ENCODE measurements at places on chromosomes 1 and 21.

- DNase-seq = no peak
Measured at GRCh38 chr21:29571949-29572348, 273.2 kb downstream of the BACH1 start.

GRCh38 chr1:94739521-94740061, 80.6 kb upstream of the SLC44A3 start:
- no peak for DNase-seq

GRCh38 chr21:40680311-40680710, 166.6 kb downstream of the DSCAM start:
- DNase-seq = no peak

GRCh38 chr1:241177660-241178059, 179.3 kb downstream of the RGS7 start:
- no peak for DNase-seq

DNA sequence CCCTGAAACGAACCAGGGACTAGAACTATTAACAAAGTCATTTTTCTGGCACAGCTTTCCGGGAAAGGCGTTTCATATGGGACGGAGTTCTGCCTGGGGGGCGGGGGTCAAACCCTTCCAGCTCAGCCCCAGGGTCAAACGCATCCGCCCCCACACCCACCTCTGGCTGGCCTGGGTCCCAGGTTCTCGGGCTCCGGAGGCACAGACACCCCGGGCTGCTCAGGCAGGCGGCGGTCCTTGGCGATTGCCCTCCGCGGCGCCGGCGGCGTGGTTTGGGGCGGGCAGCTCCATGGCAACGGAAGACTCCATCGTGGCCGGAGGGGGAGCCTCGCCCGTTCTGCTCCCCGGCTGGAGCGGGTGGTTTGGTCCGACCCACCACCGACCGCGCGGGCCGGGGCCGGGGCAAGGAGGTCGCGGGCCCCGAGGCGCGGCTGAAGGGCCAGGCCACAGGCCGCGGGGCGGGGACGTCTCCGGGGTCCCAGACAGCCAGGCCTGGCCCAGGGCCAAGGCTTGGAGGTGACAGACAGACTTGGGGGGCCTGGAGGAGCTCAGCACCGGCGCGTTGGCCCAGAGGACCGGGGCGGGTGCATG, at the start of gene CFAP74:
TSS of gene CFAP74 (minus strand) at position 246 of the 591 bp plus-strand sequence. CDS start 12,830 bp downstream, outside the sequence.
- DNase-seq = peak; percentile 6

- no peak for DNase-seq
Measured at GRCh38 chr1:220421508-220421907, 106.4 kb upstream of the MARK1 start.

DNA sequence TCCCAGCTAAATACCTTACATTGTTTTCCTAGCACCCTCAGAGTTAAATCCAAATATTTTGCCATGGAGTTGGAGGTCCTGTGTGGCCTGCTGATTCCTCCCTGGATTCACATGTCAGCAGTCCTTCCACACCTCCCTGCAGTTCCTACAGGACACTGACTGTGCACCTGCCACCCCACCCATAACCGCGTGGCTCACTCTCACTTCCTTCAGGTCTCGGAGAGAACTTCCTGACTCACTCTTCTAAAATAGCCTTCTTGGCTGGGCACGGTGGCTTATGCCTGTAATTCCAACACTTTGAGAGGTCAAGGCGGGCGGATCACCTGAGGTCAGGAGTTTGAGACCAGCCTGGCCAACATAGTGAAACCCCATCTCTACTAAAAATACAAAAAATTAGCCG, 8.4 kb upstream of the CAMTA1 start:
- no peak for DNase-seq

DNA sequence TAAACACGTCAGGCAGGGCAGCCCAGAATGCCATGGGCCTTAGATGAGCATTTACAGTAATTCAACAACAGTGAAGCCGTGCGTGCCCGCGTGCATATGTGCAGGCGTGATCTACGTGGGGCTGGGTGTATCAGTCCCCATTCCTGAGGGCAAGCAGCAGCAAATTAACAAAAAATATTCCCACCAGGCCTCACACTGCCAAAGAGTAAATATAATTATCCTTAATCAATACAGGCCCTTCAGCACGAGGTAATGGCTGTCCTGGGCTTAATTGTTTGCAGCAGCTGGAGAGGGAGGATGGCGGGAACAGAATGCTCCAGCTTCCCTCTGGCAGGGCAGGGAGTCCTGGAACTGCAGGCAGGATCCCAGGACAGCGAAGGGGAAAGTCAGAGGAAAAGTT, 91.8 kb downstream of the DDX20 start:
- no peak for DNase-seq

DNA sequence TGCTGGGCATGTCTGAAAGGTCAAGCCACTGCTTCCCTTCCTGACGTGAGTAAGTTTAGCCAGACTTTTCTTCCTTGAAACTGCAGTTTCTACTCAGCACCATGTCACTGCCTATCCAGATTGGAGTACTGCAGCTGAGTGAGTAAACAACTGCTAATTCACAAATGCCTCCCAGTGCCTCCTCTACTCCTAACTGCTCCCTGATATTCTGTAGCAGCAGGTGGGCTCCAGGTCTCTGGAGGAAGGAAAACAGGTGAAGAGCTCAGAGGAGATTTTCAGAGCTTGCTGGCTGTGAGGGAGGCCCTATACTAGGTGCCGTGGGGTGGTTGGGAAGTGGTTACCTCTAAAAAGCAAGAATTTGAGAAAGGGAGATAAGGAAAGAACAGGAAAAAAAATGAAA, 96.5 kb downstream of the KIF14 start:
- DNase-seq = no peak

- peak; percentile 42 for DNase-seq
Measured at GRCh38 chr1:91591175-91591974, 90.7 kb downstream of the CDC7 start.

DNA sequence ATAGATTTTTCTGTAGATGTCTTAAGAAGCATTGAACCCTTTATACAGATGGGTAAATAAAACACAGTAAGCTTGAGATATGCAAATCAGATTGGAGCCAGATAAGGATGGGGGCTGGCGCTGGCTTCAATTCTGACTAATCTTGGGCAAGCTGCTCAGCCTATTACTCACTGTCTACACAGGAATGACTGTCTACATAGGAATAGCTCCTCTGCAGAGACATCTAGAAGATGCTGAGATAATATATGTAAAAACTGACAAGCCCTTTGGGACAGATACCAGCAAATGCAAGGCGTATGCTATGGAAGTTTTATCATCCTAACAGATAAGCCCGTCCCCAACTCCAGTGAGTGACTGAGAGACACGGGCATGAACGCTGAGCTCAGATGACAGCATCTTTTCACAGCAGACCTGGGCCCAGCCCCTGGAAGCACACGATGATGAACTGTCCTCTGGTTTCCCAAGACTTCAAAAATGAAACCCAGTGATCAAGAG, 1.7 kb downstream of the CLDN14 start:
- peak; percentile 77 for DNase-seq

GRCh38 chr1:158068918-158069317, 75.5 kb downstream of the KIRREL1 start:
- no peak for DNase-seq

DNA sequence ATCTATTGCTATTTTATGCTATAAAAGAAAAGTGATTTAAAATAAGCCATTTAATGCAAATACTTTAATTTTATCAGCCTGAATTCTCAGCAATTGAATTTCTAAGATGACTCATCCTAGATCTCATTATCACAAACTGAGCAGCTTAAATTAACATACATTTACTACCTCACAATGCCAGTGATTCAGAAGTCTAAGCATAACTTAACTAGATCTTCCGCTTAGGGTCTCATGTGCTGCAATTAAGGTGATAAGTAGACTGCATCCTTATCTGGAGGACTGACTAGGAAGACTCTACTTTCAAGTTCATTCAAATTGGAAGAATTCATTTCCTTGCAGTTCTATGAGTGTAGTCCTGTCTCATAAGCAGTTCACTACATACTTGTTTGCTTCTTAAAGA, 286.6 kb downstream of the COL11A1 start:
- DNase-seq = no peak

GRCh38 chr1:245829826-245830225, 675.0 kb downstream of the KIF26B start:
- DNase-seq = no peak

GRCh38 chr1:229554886-229555621, 3.5 kb downstream of the ABCB10 start:
- DNase-seq = no peak

DNA sequence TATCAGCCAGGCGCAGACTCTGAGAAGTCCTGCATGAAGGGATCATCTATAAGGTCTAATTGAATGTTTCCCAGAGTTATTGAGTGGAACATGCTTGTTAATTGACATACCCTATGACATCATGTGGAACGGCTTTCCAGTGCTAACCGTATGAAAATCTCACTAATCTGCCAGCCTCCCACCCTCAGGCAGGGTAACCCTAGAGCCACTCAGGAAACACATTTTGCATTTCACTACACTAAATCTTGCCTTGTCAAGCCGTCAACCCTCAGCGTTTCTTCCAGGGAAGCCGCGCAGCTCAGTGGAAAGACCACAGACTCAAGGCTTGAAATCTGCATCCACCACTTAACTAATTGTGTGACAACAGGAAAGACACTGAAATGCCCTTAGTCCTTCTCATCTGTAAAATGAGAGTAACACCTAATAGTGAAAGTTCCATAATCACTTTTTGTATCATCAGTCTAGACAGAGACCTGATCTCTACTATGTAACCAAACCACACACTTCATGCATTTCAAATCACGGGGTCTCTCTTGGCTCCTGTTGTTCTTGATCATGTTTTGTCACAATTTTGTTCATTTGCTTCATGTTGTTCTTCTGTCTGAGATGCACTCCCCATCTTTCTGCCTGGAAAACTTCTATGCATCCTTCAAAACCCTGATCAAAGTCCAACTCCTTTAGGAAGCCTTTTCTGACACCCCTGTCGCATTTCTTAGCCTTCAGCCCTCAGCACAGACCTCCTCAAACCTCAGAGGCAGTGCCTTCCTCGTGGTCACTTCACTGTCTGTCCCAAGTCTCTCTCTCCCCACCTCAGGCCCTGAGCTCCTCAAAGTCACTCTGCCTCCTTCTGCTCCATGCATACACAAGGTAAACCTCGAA, 246.5 kb downstream of the TOMM20 start:
- DNase-seq = peak; percentile 80

GRCh38 chr1:231855926-231856325, 229.3 kb downstream of the DISC1 start:
- no peak for DNase-seq

DNA sequence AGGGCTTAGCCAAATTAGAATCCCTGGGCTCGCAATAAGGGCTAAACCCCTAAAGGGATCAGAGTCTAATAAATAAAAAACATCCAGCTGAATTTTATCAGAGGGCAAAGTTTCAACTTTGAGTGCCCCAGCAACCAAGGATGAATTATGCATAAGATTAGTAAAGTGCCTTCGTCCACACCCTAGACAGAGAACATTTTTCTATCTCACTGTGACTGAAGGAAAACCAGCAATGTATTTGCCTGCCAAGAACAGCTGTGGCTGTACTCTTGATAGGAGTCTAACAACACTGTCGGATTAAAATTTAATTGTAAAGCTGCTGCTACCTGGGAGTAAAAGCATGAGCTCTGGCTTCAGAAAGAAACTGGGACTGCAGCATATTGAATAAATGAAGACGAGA, 23.3 kb downstream of the WNT2B start:
- no peak for DNase-seq

Data from activated CD4-positive, alpha-beta T cell treated with anti-CD3 and anti-CD28 coated beads, Interleukin-2, Interleukin-4, amounts not matched to agents 100 ng/mL and 50 ng/mL, durations not matched to agents 16 hours and 8 hours (primary cell).